ENCODE measurements at places on chromosomes 5 and 9.

DNA sequence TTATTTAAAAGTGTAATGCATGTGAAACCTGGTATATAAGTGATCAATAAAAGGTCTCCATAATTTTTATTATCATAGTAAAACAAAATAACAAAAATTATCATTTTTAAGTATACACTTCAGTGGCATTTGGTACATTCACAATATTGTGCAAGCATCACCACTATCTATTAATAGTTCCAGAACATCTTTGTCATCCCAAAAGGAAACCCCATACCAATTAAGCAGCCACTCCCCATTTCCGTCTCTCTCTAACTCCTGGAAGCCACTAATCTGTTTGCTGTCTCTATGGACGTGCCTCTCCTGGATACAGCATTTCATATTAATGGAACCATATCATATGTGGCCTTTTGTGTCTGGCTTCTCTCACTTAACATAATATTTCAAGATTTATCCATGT lies 7.6 kb downstream of the OLFML2A start:
- DNase-seq, result no peak

DNA sequence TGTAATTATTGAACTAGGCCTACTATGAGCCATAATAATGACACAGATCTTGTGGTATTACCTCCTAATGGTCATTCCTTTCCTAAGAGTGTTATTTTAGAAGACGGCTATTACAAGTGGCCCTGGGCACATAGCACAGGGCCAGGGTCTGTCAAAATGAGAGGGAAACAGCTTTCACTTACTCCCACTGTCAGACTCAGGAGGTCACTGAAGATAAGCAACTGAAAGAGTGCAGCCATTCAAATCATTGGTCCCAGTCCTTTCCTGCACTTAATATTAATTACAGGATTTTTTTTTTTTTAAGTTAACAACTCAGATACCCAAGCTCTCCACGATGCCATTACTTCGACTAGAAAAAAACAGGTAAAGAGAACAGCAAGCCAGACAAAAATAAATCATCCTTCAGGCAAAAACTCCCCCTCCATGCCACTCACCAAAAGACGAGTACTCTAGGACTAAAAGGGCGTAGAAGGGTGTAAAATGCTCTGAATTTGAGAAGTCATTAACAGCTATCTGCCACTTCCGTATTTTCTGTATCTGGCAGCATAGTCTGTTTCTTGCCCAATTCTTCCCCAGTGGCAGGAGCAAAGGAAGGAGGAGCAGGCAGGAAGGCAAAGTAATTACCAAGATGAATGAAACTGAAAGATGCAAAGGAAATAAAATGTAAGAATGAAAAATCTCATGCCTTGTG lies 87.4 kb downstream of the ZNF608 start:
- DNase-seq, result peak; percentile 22

DNA sequence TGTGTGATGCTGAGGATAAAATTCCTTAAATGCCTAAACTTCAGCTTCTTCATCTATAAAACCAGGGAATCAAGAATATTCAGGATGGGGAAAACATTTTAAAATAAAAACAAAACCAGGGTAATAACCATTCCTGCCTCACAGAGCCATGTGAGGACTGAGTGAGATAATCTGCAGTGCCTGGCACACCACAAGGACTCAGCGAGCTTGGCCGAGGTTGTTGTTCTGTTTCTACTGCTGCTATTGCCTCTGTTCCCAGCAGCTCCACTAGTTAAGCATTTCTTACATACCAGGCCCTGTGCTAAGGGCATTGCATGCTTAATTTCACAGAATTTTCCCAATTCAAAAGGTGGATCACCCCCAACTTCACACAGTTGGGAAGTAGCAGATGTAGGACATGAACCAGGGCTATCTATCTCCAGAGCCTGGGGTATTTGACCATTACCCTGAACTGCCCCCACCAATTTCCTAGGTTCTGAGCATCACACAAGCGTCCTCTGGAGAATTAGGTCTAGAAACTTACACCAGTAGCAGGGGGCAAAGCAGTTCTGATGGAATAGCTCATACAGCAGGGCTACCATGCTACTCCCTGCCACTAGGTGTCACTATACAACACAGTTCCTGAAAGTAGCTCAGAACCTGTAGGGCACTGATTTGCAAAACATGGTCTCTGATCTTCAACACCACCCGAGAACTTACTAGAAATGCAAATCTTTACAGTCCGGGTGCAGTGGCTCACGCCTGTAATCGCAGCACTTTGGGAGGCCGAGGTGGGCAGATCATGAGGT lies 74.3 kb downstream of the LRSAM1 start:
- no peak for DNase-seq

- no peak for DNase-seq
Observed at GRCh38 chr5:124039410-124039809, 527.4 kb downstream of the CSNK1G3 start.

GRCh38 chr9:69176471-69177171 lies 2.5 kb downstream of the TJP2 start:
- DNase-seq, result no peak

DNA sequence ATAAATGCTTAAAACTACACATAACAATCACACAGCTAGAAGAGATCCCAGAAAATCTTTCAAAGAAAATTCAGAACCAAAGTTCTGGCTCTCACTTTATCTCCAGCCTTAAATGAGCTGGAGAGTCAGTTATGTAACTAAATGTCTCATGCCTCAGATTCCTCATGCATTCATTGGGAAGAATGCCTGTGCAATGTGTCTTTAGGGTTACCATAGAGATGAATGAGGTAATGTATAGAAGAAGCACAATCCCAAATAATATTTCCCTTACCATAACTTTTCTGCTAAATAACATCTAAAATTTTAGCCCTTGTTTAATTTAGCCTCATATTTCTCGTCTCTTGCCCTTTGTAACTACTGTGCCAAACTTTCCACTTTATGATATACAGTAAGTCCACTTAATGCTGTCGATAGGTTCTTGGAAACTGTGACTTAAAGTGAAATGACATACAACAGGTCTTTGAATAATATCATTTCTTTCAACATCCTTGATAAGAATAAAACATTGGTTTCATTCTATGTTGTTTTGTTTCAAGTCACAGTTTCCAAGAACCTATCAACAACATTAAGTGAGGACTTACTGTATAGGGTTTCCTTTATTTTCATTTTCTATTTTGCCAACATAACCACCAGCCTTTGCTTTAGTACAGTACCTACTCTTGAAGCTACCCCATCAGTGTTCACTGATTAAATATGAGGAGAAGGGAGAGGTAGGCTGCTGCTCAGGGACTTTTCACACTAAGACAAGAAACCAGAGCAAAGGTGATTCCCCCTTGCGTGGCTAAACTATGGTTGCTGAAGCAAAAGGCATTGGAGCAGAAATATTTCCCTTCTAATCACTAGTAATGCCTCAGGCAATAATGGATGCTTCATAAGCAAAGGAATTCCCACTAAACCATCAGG lies 295.7 kb upstream of the PTGER4 start:
- DNase-seq, result peak; percentile 46
